Activated T-cell treated with anti-CD3 and anti-CD28 coated beads, Interleukin-2, amount 50 U/mL, for 24 hours (primary cell): ENCODE measurements at places on chromosomes 5 and 9.

DNA sequence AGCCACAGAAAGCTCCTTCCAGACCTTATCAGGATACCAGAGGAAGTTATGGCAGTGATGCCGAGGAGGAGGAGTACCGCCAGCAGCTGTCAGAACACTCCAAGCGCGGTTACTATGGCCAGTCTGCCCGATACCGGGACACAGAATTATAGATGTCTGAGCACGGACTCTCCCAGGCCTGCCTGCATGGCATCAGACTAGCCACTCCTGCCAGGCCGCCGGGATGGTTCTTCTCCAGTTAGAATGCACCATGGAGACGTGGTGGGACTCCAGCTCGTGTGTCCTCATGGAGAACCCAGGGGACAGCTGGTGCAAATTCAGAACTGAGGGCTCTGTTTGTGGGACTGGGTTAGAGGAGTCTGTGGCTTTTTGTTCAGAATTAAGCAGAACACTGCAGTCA lies 70.8 kb upstream of the ENTREP1 start:
- no peak for DNase-seq

GRCh38 chr5:13350767-13351166 lies 593.7 kb downstream of the DNAH5 start:
- no peak for DNase-seq

GRCh38 chr9:82939451-82939850 lies 123.5 kb downstream of the RASEF start:
- DNase-seq, result no peak

DNA sequence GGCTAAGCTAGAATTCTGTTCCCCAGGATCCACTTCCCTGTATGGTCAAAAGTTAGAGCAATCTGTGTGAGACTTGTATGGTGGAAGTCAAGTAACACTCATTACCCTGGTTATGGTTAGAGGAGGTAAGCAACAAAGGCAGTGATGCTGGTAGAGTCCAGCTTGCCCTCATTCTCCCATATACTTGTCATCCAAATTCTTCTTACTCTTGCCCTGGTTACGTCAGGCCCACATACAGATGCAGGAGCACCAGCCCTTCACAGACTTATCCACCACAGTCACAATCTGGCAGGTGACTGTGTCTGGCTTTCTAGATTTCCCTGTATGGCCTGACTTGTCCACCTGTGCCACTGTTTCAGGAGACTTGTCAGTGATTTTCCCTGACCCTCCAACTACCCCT lies 35.4 kb downstream of the PGGT1B start:
- DNase-seq, result no peak

DNA sequence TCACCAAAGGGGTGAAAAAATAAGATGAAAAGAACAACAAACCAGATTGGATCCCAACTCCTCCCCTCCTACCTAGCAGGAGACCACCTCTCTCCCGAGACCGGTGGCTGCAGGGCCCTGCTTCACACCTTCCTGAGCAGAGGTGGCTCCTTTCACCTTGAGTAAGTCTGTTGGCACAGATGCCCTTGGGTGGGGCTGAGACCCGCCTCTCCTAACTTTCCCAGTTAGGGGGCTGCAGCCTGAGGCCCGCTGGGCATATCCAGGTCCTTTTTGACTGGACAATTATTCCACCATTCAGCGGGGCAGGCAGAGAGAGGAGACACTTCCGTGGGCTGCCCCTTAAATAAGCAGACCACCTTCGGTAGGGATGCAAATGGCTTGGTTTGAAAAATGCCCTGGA lies 1.3 kb downstream of the SLC25A48 start:
- DNase-seq, result no peak

- no peak for DNase-seq
Observed at GRCh38 chr5:74631081-74631953, 9.2 kb downstream of the ENC1 start.

GRCh38 chr5:96962540-96962991 lies 26.7 kb downstream of the LNPEP start:
- no peak for DNase-seq

- no peak for DNase-seq
Observed at GRCh38 chr5:149268928-149269557, 2.6 kb upstream of the AFAP1L1 start.

GRCh38 chr5:14501353-14502293 lies 80.0 kb upstream of the OTULINL start:
- DNase-seq, result no peak

- no peak for DNase-seq
Observed at GRCh38 chr5:159619826-159620225, 289.5 kb upstream of the IL12B start.

DNA sequence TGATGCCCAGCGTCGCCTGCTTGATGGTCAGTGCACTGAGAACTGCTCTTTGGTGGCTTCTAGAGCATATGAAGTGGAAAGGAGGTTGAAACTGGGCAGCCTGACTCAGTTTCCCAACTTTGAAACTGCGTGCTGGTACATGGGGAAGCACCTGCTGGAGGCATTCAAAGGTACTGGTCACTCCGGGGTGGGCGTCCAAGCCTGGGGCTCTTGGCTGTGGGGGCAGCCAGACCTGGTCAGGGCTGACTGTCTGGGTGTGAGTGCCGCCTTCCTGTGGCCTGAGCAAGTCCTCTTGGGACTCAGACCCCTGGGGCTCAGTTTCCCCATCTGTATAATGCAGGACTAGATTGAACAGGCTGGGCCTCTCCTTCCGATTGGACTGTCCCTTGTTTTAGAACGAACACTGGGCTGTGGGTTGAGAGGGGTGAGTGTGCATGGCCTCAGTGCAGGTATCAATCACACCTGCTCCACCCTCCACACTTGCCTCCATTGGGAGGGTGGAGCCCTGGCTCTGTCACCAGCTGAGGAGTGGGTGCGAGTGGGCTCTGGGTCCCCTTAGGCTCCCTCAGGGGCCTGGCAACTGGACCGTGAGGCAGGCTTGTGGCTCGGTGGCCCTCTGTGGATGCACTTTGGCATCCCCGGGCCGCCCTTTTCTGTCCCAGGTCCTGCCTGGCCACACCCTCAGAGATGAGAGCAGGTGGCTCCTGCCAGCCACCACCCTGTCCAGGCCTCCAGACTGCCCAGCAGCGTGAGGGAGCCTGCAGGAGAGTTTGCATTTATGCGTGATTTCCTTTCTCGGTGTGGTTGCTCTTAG lies 80.2 kb downstream of the PHF2 start:
- no peak for DNase-seq

DNA sequence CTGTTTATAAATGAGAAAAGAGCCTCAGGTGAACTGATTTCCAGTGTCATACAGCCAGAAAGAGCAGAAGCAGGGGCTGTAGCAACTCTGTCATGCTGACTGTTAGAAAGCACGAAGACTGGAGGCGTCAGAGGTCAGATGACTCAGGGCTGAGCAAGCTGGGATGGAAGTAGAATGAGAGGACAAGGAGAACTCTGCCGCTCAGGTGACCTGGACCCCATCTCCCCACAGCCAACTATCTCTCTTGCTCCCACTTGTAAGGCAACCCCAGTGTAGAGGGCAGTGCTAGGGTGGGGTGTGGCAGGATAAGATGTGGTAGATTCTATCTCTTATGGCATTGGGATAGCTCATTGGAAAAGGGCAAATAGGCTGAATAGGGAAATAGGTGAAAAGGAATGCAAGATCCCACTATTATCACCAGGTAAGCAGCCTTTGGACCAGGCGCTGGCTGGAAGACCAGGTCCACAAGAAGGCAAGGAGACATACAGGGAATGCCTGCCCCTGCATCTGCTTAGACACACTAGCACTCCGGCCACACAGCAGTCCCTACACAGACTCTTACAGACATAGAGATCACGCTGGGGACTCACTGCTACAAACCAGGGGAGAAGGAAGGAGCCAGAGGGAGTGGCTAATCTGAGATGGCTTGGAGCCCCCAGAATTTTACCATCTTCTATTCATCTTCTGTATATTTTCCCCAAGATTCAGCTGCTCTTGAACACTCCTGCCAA lies 21.2 kb upstream of the LOX start:
- no peak for DNase-seq

DNA sequence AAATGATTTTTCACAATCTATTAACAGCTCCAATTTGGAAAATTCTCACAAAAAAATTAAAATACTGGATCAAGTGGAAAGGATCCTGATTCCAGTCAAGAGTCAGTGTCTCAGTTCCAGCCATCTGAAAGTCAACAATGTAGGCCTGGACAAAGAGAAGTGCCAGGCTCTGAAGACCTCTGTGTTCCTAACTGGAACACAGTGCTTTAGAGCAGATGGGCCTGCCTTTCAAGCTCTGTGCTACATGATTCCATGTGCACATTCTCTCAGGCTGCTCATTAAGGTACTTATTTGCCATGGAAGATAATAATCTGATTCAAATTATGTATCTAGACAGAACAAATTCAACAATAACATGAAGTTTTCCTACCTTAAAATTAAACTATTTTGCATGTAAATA lies 30.2 kb upstream of the ALDH1A1 start:
- DNase-seq, result no peak

DNA sequence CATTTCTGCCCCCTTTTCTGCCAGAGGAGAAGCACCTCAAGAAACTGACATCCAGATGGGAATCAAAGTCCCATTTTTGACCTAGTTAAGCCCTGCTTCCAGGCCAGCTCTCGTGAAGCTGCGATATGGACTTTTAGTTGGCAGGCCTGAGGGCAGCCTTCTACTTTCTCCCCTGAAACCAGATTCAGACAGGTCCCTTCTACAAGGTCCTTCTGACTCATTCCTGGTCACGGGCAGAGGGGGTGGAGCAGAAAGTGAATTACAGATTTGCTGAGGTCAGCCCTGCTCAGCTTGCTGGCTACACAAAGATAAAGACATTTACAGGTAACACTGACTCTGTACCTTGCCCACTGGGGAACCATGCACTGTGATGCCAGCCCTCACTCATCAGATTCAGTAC lies 52.8 kb upstream of the TUT7 start:
- no peak for DNase-seq

- DNase-seq, result no peak
Observed at GRCh38 chr5:126926187-126926586, 104.2 kb downstream of the MARCHF3 start.

DNA sequence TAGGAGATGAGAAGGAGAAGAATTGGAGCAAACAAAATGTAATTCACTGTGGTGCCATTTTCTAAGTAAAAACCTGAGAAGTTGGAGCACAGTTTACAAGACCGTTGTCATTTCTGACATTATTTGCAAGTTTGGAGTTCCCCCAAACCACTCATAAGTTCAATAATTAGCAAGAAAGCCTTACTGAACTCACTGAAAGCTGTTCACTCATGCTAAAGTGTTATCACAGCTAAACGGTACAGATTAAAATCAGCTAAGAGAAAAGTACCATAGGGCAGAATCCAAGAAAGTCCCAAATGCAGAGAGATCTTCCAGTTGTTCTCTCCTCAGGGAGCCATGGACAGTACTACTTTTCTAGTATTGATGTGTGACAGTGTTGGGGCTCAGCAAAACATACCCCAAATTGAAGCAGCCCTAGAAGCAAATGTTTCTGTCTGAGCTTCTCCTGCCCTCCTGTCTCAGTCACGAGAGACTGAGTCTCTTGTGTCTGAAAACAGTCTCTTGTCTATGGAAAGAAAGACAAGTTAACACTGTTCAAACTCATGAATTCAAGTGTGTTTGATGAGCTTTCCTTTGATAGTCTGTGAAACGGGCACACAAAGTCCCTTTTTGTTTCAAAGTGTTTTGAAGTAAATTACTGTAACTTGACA lies 221.2 kb downstream of the GABRG2 start:
- no peak for DNase-seq

GRCh38 chr5:98319299-98320011 lies 454.0 kb upstream of the RGMB start:
- DNase-seq, result no peak

DNA sequence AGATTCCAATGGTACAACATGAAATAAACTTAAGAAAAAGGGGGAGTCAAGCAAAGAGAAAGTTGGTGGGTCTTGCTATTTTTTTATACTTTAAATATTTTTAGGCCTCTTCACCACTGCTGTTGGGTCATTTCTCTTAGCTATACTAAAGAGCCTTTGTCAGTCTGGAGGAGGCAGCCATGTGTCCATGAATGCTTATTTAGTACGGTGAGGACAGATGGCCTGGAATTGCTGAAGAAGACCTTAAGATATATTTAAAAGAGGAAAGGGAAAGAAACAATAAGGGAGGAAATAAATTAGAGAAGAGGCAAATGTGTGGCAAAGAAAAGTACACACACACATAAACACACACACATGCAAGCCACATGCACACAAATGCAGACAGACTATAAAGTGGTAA lies 560.5 kb upstream of the MEF2C start:
- DNase-seq, result no peak

DNA sequence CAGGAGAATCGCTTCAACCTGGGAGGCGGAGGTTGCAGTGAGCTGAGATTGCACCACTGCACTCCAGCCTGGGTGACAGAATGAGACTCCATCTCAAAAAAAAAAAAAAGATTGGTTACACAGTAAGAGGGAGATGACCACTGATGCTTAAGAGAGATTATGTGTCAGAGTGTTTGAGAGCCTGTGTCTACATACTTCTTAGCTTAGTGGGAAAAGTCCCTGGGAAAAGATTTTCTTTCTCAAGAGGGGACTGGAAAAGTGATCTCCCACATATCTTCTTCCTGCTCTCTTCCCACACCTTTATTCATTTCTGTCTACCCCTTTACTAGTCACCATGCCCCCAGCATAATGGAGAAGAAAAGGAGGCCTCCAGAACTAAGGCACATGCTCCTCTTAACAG lies 55.2 kb downstream of the MCTP1 start:
- no peak for DNase-seq

DNA sequence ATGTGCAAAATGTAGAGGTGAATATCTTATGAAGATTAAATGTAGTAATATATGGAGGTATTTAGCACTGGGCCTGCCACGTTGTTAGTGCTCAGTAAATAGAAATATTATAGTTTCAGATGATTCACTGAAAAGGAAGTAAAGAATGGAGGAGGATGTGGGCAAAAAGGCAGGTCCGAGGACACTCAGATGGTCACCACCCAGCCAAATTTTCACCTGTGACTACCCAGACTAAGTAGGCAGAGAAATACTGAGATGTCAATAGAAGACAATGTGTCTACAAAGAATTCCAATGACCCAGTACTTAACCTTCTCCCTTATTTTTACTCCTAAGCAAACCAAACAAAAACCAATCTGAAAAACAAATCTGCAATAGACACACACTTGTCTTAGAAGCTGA lies 70.3 kb upstream of the ATP10B start:
- DNase-seq, result no peak

DNA sequence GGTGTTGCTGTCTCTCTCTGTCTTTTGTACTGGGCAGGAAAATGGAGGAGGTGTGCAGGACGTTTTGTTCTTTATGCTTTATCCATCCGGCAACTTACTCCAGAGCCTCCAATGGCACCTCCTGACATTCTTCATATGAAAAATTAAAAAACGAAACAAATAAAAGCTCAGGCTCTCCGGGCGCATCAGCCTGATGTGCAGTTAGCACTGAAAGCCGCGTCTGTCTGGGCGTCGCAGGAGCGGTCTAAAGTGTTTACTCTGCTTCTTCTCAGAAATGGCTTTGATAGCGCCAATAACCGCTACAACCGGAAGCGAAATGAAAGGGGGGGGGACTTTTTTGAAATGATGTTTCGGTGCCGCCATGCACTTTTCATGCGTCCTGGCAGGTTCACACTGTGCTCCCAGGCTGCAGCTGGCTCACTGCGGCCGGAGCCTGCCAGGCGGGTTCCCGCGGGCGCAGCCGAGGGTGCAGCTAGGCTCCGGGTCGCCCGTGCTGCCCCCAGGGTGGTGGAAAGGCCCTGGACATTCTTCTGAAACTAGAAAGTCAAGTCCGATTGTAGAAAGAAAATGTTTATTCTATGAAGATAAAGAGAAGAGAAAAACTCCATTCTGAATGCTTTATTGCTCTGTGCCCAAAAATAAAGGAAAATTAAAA lies 407.7 kb upstream of the IRX1 start:
- DNase-seq, result no peak
